ENCODE measurements at places on chromosomes 2 and 18.
A peak's percentile ranks its signal among the peaks of the same experiment; 100 is the strongest.

DNA sequence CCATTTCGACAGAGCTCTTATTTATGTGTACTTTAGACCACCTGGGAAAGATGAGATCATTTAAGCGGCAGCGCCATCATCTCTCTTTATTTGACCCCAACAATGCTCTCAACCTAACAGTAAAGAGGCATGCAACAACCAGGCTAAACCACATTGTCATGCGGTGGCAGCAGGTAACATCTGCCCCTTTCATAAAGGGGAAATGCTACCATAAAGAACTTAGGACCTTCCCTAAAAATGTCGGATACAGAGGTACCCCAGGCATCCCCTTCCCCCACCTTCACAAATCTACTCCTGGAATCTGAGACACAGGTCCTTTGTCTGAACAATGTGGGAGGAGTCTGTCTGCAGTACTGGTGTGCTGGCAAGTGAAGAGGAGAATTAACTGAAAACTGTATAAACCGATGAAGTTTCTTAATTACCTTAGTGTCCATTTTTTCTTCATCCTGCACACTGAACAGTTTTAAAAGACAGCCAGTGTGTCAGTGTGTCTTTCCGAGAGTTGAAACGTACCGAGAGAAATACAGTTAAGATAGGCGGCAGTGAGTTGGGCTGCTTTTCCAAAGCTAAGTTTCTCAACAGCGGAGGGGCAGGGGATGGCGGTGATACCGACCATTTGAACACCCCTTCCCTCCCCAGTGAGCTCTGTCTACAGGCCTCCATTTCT, 1.9 kb downstream of the MEX3C start:
- peak; percentile 30 for DNase-seq

DNA sequence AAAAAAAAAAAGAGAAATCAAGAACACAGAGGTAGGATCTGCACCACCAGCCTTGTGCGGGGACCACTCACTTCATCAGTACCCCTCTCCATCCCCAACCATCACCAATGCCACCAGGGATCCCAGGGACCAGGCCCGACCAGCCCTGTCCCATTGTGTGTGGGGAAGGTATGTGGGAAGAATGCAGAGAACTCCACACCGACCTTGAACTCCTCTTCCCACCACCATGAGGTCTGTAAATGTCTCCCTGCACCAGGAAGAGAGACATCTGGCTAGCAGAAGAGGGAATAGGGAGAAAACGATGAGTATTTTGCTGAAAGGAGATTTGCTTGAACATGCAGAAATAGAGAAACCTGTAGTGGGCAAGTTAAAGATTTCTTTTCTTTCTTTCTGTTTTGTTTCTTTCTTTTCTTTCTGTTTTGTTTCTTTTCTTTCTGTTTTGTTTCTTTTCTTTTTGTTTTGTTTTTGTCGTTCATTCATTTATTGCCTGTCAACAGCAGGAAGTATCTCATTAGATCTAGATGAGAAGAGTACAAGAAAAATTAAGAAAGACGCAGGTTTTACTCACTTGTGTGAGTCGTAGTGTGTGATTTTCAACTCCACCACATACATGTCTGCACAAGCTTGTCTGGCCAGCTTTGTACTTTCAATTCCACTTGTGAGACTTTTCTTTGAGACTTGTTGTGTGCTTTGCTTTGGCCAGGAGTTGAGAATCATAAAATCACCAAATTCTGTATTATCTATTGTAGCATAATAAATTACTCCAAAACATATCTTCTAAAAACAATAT, 179.8 kb upstream of the HAAO start:
- no peak for DNase-seq

DNA sequence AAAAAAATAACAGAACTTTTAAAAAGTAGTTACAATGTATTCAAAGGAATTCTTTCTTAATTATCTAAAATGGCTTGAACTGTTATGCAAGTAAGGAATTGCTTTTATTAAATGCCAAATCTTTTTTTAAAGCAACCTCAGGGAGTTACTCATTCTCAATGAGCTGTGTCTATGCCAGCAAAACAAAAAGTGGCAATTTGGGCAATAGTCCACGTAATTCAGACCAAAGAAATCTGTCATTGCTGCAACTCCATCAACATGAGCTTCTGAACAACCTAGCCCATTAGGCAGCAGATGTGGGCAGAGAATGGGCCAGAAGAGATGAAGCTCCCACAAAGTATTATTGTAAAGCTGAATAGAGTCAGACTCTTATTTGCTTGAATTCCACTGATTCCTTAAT, 118.4 kb downstream of the ALK start:
- no peak for DNase-seq

- no peak for DNase-seq
These were observed 383.2 kb downstream of the SOCS6 start for GRCh38 chr18:70671889-70672565.

GRCh38 chr2:96693286-96694200, 46.3 kb downstream of the LMAN2L start:
- DNase-seq = no peak

- no peak for DNase-seq
These were observed 56.0 kb downstream of the ATIC start for GRCh38 chr2:215367662-215368492.

DNA sequence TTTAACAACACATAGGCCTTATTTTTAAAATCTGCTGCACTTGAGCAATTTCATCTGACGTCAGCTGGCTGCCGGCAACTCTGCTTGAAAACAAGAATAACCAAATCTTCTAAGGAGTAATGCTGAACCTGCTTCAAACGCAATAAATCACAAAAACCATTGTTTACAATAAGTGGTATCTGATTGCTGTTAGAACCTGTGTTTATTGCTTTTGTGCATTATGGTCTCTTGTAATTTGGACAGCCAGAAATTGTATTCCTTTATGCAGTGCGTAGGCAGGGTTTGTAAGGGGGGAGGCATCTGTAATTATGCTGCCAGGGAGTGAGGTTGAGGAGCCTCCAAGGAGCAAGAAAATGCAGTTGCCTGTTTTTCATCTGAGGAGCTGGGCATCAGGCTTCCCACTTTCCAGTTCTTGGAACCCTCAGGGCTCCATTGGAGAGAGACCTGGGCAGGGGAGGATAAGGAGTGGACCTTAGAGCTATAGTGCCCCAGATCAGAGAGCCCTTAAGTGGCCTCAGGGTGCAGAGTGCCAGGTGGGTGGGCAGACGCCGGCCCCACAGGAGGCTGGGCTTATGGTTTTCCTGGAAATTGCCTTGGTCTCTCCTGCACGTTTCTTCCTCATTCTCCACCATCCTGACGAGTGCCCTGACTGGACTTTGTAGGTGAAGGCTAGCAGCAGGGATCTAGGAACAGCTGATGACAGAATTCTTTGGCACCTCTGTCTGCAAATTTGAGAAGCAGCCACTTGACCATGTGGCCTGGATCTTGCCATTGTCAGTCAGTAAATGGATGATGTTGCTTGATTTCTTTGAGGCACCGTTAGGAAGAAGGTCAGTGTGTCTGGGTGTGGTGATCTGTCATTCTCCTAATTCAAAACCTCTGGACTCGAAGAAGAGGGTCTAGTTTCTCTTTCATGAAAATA, 129.2 kb downstream of the KLHL29 start:
- no peak for DNase-seq

- DNase-seq = no peak
These were observed 35.2 kb downstream of the CENPO start for GRCh38 chr2:24828238-24828996.

DNA sequence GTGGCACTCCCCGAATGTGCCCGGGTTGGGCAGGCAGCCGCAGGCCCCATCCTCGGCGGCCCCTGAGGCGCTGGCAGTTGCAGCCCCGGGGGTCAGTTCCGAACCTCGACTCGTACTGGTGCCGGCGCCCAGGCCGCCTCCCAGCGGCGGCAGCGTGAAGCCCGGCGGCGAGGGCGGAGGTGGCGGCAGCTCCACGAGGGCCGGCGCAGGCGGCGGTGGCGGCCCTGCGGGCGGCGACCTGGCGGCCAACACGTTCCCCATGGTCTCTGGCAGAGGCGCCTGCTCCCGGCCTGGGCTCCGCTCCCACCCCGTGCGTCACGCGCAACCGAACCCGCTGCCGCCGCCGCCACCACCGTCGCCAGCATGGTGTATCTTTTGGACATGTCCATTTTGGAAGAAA, 196.3 kb downstream of the CCDC74A start:
- DNase-seq = no peak

- DNase-seq = no peak
These were observed 11.9 kb upstream of the TET3 start for GRCh38 chr2:73972846-73973245.

DNA sequence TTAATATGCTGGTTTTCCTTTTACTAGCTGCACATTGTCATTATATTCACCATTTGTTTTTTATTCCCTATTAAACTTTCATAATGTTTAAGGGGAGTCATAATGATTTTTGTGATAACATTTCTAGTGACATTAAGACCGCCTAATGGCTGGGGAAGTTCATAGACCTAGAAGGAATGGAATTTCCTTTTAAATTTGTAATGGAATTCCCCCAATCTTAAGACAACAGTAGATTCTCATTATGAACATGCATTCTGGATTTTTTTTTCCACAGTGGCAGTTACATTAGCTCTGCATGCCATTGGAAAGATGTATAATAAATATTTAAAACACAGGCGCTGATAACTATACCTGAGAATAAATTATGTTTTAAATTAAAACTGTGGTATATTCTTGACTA, 8.4 kb downstream of the YPEL5 start:
- no peak for DNase-seq

- no peak for DNase-seq
These were observed 2.0 kb upstream of the BZW1 start for GRCh38 chr2:200809506-200810251.

DNA sequence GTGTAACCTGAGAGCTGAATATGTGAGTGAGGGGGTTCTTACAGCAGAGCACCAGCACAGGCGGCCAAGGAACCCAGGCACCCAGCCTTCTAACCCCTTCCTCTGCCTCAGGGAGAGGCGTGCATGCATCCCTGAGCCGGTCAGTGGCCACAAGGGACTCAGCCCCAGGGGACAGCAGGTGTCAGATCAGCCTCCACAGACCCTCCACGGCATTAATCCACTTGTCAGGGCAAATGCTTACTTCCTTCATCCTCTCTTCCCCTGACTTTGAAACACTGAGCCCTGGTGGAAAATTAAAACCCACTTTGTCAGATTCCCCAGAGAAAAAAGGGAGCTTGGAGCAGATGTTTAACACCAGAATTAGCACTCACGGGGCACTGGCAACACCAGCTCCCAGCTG, 60.5 kb upstream of the SMAD2 start:
- DNase-seq = no peak

GRCh38 chr2:237181844-237182243, 96.2 kb downstream of the COPS8 start:
- DNase-seq = no peak

GRCh38 chr2:127783101-127783500, 27.9 kb downstream of the WDR33 start:
- no peak for DNase-seq

DNA sequence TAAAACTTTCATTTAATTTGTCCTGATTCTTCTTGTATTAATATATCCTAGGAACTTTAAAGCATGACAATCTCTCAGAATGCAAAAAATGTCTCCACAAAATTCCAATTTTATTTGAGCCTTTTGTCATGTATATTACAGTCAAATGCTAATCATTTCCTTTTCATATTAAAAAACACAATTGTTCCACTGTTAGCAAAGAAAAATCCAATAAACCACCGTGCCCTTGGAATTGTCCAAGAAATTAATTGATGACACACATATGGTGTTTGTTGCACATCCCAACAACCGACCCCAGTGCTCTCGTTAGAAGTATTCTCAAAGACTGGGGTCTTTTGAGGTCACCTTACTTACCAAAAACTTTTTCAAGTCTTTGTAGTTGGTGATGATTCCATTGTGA, 28.1 kb downstream of the GFPT1 start:
- no peak for DNase-seq

DNA sequence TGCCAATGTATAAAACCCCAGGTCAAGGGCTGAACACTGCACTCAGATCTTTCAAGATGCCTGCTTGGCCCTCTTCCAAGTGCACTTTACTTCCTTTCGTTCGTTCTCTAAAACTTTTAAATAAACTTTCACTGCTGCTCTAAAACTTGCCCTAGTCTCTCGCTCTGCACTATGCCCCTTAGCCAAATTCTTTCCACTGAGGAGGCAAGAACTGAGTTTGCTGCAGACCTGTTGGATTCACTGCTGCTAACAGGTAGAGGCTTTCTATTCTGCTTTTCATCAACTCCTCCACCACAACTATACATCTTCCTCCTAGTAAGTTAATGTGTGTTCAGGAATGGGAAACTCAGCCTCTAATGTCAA, 467.9 kb downstream of the MBD2 start:
- DNase-seq = no peak

GRCh38 chr18:13614641-13615288, 111.6 kb downstream of the FAM210A start:
- no peak for DNase-seq

DNA sequence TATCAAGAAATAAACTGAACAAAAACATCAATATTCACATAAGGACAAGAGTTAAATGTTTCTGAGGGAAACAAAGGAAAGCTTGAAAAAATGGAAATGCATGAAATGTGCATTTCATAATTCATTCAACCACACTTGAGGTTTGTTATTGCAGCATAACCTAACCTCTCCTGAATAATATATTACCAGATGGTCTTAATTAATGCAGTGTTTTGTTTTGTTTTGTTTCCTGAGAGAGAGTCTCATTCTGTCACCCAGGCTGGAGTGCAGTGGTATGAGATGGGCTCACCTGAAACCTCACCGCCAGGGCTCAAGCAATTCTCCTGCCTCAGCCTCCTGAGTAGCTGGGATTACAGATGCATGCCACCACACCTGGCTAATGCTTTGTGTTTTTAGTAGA, 139.9 kb upstream of the PIEZO2 start:
- DNase-seq = no peak

DNA sequence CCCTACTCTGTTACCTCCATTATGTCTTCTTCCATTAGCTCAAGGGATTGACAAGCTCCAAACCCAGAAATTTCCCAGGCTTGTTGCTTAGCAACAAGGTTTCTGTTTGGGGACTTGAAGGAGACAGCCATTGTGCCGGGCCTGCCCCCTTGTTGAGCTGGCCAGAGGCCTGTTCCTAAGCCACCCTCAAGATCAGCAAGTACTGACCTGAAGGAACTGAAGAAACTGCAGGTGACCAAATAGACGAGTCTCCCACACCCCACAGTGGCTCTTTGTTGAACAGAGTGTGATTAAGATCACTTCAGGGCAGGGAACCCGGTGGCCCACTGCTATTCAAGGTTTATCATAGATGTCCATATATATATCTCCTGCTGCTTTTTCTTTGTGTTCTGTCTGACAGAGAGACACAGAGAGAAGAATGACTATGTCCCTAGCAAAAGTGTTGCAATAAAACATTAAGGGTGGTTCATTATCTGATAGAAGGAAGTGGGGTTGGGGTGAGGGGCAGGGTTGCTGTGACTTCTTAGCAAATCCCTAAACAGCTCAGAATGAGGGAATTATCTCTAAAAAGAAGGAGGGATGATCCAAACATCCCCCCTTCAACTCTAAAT, 69.2 kb downstream of the RNF144A start:
- no peak for DNase-seq
